ENCODE measurements at places on chromosomes 6 and 20.

DNA sequence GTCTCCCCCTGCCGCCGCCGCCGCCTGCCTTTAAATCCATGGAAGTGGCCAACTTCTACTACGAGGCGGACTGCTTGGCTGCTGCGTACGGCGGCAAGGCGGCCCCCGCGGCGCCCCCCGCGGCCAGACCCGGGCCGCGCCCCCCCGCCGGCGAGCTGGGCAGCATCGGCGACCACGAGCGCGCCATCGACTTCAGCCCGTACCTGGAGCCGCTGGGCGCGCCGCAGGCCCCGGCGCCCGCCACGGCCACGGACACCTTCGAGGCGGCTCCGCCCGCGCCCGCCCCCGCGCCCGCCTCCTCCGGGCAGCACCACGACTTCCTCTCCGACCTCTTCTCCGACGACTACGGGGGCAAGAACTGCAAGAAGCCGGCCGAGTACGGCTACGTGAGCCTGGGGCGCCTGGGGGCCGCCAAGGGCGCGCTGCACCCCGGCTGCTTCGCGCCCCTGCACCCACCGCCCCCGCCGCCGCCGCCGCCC, 474 bp downstream of the CEBPB start:
- peak; percentile 82 for DNase-seq

DNA sequence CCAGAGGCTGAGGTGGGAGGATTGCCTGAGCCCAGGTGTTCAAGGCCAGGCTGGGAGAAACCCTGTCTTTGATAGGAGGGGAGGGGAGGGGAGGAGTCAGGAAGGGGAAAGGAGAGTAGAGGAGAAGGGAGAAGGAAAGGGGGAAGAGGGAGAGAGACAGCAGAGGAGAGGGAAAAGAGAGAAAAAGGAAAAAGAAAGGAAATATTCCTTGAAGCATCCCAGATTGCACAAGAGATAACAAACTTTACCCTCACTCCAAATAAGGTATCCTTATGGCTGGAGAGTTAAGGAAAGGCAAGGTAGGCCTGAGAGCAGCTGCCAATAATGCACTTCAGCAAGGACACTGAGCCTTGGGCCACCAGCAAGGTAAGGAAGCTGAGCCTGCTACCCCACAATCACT, 166.3 kb upstream of the SLC22A16 start:
- no peak for DNase-seq

DNA sequence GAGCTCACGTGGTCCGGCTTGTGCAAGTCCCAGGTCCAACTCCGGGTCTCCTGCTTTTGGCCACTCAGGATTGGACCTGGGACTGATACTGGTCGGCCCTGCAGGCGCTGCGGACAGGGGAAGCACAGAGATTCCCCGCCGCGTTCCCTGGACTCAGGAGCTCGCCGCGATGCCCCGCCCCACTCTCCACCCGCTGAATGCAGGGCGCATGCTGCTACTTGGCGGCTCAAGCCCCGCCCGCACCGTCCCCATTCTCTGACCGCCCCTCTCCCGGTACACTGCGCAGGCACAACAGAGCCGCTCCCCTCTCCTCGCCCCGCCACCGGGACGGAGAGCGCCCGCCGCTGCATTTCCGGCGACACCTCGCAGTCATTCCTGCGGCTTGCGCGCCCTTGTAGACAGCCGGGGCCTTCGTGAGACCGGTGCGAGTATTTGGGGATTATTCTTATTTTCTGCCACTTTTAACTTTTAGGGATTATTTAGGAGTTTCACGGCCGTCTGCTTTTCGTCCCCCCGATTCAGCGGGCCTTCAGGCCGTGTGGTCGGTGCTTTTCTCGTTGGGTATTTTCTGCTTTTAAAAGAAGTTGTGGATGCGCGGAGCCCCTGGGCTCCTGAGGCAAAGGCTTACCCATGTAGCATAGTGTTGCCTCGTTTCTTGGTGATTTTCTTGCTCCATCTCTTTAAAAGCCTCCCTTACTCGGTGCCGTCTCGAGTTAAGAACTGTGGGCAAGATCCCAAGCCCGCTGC, at the start of gene TMEM14C:
TMEM14C (plus strand) TSS at position 251 of the 747 bp plus-strand sequence. CDS start 1,544 bp downstream, outside the sequence.
- DNase-seq, result peak; percentile 93

DNA sequence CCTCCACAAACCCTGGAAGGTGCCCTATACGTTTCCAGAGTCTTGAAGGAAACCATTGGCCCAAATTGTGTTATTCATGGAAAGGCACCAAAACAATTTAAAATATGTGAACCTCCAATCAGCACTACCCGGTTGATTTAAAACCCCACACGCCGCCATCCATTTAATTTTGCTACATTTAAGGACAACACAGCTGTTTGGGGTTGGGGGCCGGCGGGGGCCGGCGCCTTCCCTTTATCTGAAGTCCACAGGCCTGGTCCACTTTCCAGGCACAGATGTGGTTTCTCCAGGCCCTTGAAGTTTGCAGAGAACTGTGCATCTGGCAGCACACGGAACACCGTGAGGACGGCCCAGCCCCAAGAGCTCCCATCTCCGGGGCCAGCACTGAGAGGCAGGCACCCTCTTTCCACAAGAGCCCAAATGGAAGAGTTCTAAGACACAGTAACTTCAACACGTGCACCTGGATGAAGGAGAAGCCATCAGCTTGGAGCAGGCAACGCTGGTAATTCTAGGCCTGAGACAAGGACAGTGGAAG, 16.8 kb upstream of the FRMD1 start:
- DNase-seq, result no peak

- DNase-seq, result no peak
These were observed 44.6 kb downstream of the CDYL start for GRCh38 chr6:4820704-4821276.
